ENCODE measurements at places on chromosomes 3 and 15.
A peak's percentile ranks its signal among the peaks of the same experiment; 100 is the strongest.

GRCh38 chr3:171249245-171249644 lies 211.0 kb downstream of the TNIK start:
- DNase-seq: no peak

DNA sequence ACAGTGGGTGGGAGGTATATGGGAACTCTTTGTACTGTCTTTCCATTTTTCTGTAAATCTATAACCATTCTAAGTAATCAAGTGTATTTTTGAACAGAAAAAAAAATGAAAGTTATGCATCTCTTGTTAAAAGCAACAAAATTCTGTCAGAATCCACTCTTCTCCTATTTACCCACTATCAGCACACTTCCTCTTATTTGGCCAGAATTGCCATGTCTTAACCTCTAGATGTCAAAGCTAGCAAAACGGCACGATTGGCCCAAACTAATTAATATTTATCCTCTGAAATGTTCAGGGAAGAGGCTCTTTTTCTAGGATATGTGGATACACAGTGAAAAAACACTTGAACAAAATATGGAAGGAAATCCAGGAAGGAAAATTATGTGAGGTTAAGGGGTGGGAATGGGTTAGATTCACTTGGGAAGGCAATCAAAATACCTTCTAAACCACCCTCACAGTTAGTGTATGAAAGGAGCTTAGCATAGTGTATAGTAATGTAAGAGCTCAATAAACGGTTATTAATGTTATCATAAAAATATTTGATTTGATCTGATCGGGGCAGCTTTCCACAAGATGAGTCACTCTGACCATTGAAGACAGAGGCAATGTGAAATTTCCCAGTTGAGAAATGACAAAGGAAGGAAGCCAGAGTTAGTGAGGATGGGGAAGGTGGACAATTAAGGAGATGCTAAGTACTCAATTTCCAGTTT lies 20.1 kb upstream of the TGFBR2 start:
- no peak for DNase-seq

GRCh38 chr3:188076176-188076575 lies 77.8 kb upstream of the LPP start:
- peak; percentile 68 for DNase-seq

- DNase-seq: no peak
Observed at GRCh38 chr3:34073961-34074360, 275.5 kb downstream of the PDCD6IP start.

DNA sequence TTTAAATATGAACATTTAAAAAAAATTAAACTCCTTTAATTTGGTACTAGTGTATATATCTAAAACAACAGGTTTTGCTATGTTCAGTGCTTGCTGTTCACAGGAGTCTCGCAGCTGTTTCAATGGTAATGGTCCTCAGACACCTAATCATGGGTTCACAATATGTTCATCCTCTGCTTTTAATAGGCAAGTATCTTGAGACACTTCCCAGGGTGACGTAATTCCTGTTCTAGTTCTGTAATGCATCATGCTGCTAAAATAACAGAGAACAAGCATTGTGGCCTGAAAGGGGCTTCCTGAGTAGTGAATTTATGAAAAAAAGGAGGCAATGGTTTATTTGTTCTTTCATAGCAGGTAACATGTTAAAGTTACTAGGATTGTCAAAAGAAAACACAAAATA lies 625.2 kb upstream of the GBE1 start:
- DNase-seq: no peak

GRCh38 chr15:67133026-67133425 lies 67.6 kb downstream of the SMAD3 start:
- DNase-seq: no peak

DNA sequence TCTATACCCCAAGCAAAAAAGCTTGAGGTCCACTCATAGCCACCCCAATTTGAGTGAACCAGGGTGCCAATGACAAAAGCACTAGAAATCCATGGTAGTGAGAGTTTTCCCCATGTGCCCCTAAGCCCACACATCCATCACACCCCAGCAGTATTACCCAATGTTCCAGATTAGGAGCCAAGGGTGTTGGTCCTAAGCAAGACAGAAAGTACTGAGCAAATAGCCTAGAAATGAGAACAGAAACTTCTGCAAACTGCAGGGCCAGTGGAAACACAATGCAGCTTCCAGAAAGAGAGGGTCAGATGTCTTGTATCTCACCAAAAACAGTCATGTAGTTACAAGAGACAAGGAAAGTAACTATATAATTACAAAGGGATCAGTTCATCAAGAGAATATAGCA lies 10.9 kb upstream of the OXTR start:
- DNase-seq: no peak

DNA sequence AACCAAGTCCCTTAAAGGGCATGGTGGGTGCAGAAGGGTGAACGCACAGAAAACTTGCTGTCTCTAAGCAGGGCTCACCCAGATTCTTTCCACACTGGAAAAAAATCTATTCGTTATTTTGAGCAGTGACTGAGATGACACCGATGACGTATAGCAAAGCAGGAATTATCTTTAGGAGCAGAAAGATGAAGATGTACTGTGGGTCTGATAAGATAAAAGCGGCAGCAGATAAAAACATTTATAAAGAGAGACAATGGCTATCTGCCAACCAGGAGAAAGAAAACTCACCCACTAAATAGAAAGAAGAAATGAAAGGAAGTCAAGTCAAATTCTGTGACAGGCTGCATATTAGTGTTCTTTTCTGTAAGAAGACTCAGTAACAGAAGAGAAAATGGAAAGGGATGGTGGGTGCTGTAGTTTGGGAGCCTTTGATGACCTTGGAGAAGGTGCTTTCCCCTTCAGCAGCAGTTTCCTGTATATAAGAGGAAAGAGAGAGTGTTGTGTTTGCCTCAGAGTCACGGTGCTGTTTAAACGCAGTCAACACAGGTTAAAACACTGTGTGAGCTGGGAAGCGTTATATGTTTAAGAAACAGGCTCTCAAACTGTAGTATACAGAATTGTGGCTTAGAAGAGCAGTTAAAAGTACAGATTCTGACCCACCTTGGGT lies 111.6 kb downstream of the AQP9 start:
- DNase-seq: no peak

- DNase-seq: no peak
Observed at GRCh38 chr3:146468234-146468633, 1.1 kb downstream of the PLSCR2 start.

DNA sequence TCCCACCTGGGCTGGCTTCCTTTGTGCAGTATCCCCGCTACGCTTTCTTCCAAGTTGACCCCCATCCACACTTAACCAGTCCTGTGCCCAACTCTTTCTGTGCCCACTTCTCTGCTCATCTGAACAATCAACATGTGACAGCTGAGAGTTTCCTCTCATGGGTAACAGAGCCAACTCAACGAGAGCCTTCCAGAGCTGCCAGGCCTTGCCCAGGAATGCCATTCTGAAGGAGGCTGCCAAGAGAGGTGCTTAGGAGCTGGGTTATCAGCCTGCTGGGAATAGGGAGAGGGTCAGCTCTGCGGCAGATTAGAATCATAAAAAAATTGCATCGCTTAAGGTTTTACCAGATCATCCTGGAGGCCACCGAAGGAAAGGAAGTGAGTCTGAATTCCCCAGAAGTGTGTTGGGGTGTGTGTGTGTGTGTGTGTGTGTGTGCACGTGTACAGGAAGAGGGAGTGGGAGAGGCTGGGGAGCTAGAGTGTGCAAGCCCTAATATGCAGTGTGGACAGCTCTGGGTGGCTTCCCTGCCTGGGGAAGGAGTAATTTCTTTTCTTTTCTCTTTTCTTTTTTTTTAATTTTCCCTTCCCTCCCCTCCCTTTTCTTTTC lies 66.7 kb downstream of the ITGA11 start:
- DNase-seq: no peak

- no peak for DNase-seq
Observed at GRCh38 chr3:37443363-37444035, 269.1 kb upstream of the LRRFIP2 start.

DNA sequence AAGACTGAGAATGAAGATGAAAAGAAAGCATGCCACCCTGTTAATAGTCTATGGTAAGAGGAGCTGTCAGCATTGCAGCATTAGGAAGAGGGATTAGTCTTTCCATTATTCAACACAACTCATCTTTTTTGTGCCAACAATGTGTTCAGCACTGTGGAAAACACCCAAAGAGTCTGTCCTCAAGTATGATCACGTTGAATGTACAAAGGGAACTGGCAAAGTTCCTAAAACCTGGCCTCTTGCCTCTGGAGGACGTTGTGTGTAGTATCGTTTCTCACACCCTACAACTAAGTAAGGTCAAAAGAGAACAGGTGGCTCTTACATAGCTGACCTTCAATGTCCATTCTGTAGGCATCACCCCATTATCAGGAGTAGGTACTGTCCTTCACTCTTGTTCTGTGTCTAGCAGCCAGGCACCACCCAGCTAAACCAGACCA lies 147.9 kb upstream of the THBS1 start:
- DNase-seq: no peak

- no peak for DNase-seq
Observed at GRCh38 chr3:154236331-154236730, 88.0 kb downstream of the DHX36 start.

DNA sequence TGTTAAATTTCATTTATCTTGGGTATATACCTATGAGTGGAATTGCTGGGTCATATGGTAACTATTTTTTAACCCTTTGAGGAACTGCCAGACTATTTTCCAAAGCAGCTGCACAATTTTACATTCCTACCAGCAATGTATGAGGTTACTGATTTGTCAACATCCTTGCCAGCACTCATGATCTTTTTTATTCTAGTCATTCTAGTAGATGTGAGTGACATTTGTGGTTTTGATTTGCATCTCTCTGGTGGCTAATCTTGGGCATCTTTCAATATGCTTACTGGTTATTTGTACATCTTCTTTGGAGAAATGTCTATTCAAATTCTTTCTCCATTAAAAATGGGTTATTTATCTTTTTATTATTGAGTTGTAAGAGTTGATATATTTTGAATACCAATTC lies 21.3 kb upstream of the LRRC58 start:
- DNase-seq: no peak

- DNase-seq: no peak
Observed at GRCh38 chr15:70351941-70352774, 254.4 kb upstream of the TLE3 start.

DNA sequence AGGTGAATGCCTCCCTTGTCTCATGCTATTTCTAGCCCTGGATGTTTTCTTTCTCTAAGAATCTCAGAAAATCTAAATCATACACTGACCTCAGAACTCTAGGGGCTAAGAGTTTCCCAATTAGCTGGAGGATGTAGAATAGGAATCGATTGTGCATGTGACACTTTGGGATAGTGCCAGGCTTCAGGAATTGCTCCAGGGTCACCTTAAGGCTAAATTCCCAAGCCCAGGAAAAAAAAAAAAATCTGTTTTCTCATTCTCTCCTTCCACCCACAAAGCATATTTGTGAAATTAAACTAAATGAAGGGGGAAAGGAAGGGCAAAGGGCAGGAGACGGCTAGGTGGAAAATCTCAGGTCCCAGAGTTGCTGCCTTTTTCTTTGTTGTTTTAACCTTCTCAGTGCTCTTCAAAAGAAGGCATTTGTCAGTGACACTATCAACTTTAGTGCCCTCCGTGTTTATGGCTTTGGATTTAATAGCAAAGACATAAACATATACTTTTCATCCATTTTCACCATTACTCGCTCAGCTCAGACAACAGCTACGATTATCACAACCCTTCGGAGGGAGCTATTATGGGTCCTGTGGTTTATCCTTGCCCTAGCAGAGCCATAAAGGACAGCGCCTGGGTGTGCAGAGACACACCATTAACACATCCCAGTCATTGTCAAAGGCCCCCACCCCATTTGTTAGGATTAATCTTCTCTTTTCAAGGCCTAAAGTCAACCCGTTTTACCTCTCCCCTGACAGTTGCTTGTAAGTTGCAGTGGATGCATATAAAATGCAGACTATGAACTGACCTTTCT lies 271.7 kb downstream of the PDZRN3 start:
- no peak for DNase-seq

GRCh38 chr15:77877869-77878577 lies 199.5 kb downstream of the TBC1D2B start:
- no peak for DNase-seq

DNA sequence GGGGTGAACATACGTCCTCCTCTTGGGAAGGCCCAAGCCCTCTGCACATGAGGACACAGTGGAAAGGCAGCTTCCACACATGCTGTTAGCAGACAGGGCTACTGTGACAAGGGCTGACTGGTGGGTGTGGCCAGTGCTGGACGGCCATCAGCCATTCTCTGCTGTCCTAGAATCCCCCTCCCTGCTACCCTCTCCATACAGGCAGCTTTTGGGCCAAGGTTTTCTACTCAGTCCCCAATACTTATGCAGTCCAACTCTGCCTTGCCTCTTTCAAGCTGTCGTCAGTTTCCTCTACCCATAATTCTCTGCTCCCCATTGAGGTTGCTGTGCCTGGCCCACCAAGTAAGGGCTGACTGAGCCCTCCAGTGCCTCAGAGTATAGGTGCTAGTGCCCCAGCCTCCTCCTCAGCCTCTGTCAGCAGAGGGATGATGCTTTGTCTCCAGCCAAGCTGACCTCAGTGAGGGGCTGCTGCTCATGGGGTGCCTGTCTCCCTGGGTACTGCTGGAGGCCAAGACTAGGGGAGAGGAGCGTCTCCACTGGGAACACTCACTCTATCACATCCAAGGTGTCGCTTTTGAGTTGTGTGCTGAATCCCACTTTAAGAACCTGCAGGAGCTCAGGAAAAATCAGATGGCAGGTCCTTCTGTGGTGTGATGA lies 2.8 kb downstream of the LOXL1 start:
- DNase-seq: no peak

GRCh38 chr3:52563984-52564383 lies 27.6 kb downstream of the UQCC5 start:
- DNase-seq: no peak

DNA sequence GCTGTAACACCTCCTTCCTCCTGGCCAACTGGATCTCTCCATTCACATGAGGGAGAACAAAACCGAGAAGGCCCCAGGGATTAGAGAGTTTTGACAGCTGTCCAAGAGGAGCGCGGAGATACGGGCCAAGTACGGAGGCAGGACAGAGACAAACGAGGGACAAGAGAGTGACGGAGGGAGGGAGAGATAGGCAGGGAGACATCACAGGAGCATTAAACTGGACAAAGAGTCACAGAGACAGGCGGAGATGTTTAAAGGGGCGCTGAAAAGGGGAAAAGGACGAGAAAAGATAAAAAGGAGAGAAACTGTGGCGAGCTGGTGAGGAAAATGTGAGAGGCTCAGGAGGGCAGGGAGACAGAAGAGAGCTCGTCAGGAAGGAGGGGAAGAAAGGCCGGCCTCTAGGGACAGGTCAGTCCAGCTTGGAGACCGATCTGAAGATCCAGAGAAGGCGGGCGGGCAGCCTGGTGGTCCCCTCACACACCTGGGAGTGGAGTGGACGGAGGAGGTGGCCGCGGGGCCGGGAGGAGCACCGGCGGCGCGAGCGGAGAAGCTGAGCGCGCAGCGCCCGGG lies 40.5 kb upstream of the ROPN1 start:
- peak; percentile 43 for DNase-seq

GRCh38 chr3:67883766-67884165 lies 229.4 kb upstream of the SUCLG2 start:
- DNase-seq: no peak

Data from cerebellar cortex (tissue), 1 donor.